ENCODE measurements at places on chromosomes 4 and X.

DNA sequence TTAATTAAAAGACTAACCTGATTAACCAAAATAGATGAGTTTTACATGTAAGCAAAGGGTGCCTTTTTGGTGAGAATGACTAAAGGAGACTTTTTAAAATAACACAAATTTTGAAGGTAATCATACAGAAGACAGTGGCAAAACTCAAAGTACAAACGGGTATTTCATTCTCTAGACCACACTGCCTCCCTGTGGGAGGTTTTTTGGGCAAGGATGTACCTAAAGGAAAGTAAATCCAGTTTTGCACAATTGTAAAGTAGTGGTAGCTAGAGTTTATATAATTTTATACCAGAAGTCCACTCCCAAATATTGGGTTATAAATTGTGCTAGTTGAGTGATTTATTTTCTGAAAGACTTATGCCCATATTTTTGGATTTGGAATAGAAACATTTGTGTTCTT is 201.0 kb downstream of the PAPSS1 start:
- DNase-seq: no peak

- no peak for DNase-seq
These were observed 80.5 kb upstream of the PPARGC1A start for GRCh38 chr4:23970201-23970850.

- no peak for DNase-seq
These were observed 88.6 kb downstream of the CENPC start for GRCh38 chr4:67456577-67457196.

DNA sequence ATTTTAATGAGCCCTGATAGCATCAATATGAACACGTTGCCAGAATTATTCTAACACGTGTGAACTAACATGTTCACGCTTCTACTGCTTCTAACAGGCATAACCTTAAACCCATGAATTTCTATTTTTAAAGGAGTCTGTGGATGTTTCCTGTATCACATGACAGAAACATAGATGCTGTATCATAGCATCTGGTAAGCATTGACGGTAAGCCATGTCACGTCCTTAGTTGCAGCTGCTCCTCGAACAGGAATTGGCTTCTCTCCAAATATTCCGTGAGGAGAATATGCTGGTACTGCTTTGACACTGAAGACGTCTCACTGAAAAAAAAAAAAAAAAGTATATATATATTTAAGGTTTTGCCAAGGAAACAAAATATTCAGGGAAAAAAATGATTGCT is 105.1 kb upstream of the MXRA5 start:
- DNase-seq: no peak

DNA sequence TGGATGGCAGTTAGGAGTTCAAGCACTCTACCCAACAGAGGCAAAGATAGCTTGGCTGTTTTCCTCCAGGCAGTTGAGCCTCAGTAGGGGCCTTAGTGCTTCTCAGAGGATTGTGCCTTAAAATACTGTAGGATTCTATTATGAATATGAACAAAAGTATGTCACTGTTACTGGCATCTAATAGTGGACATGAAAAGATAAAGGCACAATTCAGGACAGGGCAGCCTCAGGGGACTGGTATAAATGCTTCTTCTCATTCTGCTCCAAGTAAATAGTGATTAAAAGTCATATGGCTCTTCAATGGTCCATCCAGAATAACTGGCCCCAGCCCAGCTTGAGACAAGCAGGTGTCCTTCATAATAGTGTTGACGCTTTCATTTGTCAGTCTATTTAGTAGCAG is 17.7 kb downstream of the COL4A6 start:
- DNase-seq: no peak

DNA sequence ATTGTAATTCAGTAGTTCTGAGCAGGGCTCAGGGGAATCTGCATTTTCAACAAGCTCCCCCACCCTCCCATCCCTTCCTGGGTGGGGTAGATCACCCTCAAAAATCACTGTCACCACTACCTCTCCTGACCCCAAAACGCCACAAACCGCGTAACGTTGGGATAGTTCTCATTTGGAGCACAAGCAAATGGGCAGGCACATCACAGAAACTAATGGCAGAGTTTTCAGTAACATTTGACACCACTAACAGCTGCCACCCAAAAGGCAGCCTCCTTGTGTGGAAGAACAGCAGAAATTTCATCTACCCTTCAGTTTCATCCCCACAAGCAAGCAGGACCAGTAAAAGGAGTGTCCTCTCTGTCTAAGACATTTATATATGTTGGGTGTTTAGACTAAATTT is 132.7 kb downstream of the PALLD start:
- DNase-seq: no peak

DNA sequence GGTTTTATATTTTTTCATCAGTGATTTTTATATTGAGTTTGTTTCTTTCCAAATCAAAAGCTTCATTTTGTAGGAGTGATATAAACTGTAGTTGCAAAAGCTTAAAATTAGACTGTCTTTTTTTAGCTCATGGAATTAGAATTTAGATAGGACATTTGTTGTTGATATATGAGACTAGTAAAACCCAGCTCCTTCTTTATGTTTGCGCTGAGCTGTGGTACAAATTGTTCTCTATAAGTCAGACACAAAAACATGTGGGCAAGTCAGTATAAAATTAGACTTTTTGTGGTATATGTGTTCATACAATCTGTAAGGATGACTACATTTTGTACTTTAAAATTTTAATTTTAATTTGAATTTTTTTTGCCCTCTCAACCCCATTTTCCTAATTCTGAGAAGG is 18.3 kb downstream of the FHIP1A start:
- no peak for DNase-seq
